Small intestine (tissue), 16 donors: ENCODE measurements at places on chromosomes 7 and 10. TPM values are rescaled to one million over a fixed set of nuclear protein-coding genes. Genes with fewer than 3 reads are reported as not detected.

GRCh38 chr7:70005480-70005879, 407.2 kb downstream of the AUTS2 start:
- DNase-seq = no peak

- peak; percentile 89 for DNase-seq
Observed at GRCh38 chr10:21497177-21497807, 28.2 kb downstream of the SKIDA1 start.

DNA sequence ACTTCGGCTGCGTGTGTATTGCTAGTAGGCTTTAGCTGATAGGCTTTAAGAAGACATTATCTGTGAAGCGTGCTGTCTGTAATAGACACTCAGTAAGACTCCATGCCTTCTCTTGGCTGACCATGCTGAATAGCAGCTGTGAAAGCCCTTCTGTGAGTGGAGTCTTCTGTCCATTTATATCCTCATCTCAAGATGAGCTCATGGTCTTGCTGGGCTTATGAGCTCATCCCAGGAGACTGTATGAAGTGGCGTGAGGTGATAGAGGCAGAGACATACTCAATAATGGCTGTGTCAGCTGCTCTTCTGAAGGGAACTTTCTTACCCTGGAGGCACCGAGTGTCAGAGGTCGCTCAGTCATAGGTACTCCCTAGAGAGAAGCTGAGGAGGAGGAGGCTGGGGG, 111.5 kb downstream of the SH2D4B start:
- DNase-seq = no peak

- no peak for DNase-seq
Observed at GRCh38 chr7:12031638-12032037, 179.5 kb upstream of the TMEM106B start.

DNA sequence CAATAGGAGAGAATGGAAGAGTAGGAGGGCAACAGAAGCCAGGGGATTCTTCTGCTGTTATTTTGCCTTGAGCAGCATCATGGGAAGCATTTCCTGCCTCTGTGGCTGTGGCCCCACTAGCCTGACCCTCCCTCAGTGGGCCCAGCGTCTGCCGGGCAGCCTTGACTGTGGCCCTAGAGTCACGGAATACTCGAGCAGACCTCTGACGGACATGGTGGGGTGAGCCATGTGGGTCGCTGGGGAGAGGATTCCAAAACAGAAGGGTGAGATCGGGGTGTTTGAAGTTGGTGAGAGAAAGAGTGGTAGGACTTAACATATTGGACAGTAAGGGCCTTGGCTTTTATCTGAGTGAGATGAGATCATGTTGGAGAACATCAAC, 8.3 kb upstream of the PRKAG2 start:
- DNase-seq = no peak

DNA sequence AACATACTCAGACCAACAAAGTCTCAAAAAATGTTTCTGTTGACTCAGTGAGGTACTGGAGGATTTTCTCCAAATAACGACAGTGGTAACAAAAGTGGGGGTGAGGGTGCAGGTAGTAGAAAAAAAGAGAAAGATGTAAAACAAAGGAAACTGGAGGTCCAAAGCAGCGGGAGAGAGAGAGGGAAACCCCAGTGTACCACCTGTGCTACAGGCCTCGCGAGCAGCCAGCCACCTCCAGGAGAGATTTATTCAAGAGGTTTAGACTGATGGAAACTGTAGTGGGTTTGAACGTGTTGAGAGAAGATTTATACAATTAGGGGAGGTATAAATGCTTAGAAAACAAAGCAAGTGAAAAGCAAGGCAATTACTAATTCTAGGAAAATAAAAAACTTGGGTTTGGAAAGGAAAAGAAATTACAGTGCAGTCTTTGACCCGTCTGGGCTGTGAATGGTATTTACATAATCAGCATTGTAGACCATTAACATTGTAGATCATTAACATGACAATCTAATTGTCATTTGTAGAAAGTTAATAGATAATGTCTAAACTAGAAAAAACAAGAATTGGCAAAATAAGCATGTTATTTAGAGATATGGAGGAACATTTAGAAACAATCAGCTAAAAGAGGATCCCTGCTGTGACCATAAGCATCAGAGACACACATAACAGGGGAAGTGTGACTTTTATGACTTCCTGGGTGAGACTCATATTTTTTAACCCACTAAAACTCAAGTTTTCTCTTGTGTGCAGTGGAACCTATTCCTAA, 180.0 kb downstream of the RELN start:
- DNase-seq = peak; percentile 49

DNA sequence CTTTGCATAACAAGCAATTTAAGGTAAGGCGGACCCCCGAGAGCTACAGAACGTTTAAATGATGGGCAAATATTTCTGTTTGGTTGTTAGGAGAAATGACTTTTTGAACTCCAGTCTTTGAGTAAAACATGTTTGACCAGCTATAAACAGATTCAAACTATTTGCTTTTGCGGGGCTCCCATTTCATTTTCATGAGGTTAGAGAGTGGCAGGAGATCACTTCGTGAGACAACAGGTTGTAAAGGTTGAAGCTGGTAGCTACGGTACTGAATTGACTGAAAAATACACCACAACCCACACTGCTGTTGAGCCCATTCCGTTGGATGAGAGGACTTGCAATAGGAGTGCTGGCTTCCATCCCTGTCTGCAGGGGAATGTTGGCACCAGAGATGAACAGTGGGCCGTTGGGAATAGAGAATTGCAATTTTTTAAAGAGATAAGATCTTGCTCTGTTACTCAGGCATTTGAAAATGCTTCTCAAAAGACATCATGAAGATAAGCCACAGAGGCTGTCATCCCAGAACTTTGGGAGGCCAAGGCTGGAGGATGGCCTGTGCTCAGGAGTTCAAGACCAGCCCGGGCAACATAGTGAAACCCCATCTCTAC, 65.7 kb upstream of the CARD11 start:
- no peak for DNase-seq

DNA sequence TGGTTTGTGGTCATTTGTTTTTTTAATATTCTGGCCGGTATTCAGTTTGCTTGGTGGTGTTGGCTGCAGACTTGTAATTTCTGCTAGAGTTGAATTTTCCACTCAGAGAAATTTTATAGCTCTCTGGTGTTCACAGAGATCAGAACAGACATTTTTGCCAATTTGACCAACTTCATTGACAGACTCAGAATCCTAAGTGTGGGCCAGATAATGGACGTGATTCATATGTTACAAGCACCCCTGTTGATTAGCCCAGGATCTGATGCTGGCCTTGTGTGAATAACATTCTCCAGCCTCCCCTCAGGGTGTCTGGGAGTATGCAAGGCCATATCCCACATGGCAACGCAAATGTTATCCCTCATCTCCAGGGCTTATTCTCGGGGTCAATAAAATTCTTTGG, 283.8 kb downstream of the C7orf25 start:
- no peak for DNase-seq

The KCND2 gene
- 0.22 TPM for polyA plus RNA-seq

DNA sequence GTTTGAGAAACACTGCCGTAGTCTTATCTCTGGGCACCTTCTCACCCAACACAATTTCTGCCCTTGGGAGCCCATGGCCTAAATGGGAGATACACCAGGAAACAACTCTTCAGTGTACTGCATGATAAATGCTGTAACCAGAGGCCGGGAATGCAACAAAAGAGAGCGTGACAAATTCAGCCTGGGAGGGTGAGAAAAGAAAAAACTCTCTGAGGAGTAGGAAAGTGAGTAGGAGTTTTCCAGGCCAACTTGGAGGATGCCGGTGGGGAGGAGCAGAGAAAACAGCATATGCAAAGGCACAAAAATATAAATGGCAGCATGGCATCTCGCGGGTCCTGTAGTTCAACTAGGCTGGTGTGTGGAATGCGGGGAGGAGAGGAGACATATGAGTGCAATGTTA, 624.5 kb downstream of the PARD3 start:
- no peak for DNase-seq

The C7orf57 gene
- polyA plus RNA-seq = 0.03 TPM

DNA sequence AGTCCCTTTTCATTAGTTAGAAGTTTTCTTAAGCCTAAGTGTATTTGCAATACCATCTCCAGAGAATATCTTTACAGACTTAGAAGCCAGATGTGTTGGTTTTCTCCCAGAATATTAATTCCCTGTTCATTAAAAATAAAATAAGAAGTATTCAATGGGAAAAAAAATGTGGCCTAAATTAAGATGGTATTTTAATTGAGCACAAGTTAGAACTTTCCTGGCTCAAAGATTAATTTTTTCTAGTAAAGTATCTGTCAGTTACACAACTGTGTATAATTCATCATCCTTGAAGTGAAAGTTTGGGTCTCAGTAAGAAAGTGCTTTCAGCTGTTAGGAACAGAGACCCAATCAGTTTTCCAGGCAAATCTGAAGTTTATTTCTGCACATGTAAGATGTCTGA, 1179.5 kb upstream of the C7orf33 start:
- no peak for DNase-seq

DNA sequence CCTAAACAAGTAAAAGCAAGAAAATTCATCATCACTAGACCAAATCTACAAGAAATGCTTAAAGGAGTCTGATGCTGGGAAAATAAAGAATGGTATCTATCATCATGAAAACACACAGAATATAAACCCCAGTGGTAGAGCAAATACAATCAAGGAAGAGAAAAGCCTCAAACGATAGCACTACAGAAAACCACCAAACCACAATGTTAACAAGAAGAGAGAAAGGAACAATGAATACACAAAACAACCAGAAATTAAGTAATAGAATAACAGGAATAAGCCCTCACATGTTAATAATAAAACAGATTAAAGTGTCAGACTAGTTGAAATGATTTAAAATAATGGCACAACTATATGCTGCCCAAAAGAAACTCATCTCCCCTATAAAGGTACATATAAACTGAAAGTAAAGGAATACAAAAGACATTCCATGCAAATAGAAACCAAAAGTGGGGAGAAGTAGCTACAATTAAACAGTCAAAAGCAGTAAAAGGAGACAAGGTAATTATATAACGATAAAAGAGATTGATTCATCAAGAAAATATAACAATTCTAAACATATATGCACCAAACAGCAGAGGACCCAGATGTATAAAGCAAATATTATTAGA, 77.3 kb downstream of the JMJD1C start:
- peak; percentile 8 for DNase-seq

DNA sequence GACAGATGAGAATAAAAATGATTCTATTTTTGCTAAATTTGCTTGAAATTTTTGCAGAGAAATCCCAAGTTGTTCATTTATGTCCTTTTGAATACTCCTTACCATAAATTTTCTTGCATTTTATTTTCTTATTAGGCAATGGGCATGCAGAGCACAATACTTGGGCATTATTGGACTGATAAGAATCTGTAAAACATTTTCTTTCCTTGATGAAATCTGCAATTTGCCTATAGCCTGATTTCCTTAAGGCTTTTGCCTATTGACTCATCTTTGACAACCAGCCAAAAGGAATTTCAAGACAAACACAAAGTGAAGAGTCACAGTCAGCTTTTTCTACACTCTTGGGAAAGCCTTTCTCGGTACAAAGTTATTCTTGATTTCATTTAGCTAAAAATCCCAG, 30.5 kb upstream of the GNAT3 start:
- no peak for DNase-seq

The CDHR3 gene
- polyA plus RNA-seq = 6.3 TPM

DNA sequence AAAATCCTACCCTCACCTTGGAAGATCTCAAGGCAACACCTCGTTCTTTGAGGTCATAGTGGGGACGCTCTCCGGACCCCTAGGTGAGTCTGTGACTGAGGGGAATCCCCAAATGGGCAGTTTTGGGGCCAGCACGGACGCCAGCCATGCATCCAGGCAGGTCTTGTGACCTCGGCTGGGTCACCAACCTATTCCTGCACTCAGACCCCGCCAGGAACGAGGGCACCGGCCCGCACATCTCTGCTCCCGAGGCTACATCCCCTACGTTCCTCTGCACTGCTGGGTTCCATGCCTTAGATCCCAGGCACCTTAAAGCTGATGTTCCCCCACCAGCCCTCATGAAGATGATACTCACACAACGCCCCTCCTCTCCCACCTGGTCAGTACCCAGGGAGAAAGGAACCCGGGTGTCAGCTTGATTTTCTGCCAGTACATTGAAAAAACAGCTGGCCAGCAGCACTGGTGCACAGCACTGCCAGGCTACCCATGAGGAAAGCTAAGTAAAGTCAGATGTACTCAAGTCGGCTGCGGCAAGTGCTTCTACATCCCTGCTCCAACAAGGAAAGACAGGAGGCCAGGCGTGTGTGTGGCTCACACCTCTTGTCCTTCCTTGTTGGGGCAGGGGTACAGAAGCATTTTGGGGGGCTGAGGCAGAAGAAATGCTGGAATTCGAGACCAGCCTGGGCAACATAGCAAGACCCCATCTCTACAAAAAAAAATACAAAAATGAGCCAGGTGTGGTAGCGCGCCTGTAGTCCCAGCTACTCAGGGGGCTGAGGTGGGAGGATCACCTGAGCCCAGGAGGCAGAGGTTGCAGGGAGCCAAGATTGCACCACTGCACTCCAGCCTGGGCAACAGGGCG, 48.1 kb downstream of the DIP2C start:
- DNase-seq = no peak

DNA sequence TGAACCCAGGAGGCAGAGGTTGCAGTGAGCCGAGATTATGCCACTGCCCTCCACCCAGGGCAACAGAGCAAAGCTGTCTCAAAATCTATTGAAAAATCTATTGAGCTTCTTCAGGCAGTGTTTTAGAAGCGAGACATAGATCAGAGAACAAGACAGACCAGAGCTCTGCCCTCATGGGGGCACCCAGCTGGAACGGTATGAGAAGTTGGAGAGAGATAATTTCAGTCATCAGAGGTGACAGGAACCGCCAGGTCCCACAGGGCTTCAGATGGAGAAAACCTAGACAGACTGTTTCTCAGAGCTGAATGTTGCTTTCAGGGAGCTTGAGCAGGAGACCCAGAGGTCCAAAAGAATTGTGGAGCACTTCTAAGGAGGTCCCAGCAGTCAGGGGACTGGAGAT, 14.2 kb upstream of the GTF2IRD1 start:
- DNase-seq = no peak

The CHST3 gene
- 4.8 TPM for polyA plus RNA-seq

The PTEN gene
- 18.8 TPM for polyA plus RNA-seq

DNA sequence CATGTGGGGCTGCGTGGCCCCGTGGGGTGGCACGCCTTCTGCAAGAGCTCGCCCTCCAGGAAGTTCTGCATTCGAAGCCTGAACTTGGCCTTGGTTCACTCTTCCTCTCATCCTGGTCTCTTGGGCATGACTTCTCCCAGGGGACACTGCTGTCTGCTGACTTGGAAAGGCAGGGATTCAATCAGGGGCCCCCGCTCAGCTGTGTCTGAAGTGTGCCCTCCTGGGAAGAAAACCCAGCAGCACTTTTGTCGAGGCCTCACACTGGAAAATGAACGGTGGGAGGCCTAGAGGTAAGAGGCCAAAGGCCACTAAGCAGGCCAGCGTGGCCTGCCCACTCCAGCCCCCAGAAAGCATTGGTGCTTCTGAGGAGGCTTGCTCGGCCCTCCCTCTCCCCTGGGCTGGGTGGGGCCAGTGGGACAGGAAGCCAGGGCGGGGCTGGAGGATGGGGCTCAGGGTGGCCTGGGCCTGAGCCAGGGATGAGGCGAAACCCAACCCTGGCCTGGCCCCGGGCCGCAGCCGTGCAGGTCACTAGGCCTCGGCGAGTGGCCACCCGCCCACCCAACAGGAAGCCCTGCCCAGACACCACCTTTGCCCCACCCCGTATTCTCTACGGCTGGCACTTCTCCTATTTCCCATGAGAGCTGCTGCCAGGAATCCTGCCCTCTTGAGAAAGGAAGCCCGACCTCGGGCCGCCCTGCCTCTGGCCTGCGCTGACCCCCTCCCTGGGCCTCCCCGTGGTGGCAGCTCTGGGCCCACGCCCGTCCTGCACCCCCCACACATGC, 81.1 kb downstream of the ZMIZ1 start:
- DNase-seq = peak; percentile 52

The WBP1L gene
- 38.8 TPM for polyA plus RNA-seq
